Cardiac ventricle fibroblast (primary cell): ENCODE measurements at places on chromosomes 6 and 20. TPM values are rescaled to one million over a fixed set of nuclear protein-coding genes. Genes with fewer than 3 reads are reported as not detected.

ABT1 gene
- total RNA-seq, result 8.1 and 11.7 TPM in 2 replicates

PSMG4 gene
- total RNA-seq, result 7.4 and 9.4 TPM in 2 replicates

ESR1 gene
- total RNA-seq, result 0.94 and 1.8 TPM in 2 replicates

RBM38 gene
- total RNA-seq, result 5.5 and 5.6 TPM in 2 replicates

FAM83C gene
- total RNA-seq, result not detected in 2 replicates

SLC35F1 gene
- total RNA-seq, result not detected in 2 replicates

PAK5 gene
- total RNA-seq, result not detected in 2 replicates

SIRPD gene
- not detected in 2 replicates for total RNA-seq

COMMD7 gene
- total RNA-seq, result 10.7 and 11.8 TPM in 2 replicates
